Hypothalamus (tissue), 51 donors: ENCODE measurements at places on chromosomes 12 and 14.
A peak's percentile ranks its signal among the peaks of the same experiment; 100 is the strongest.

DNA sequence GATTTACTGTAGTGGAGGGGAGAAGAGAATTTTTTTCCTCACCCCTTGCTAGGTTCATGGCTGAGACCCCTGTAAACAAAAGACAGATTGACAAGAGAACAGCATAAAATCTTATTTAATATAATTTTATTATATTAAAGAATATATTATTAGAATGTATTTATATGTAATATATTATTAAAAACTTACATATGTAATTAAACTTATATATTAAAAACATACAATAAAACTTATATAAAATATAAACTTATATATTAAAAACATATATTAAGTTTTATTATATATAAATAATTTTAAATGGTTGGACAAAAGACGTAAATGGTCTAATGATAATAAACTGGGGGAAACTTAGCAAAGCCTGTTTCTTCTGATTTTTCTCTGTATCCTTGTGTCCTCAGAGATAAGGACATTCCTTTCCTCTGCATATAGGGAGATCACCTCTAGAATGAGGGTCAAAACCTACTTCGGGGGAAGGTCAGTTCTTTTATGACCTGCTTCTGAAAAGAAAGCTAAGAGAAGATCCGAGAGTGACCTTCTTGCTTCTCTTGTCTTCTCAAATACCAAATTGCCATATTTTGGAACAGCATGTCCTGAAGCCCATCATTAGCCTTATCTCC, 8.9 kb upstream of the PPM1H start:
- no peak for DNase-seq

DNA sequence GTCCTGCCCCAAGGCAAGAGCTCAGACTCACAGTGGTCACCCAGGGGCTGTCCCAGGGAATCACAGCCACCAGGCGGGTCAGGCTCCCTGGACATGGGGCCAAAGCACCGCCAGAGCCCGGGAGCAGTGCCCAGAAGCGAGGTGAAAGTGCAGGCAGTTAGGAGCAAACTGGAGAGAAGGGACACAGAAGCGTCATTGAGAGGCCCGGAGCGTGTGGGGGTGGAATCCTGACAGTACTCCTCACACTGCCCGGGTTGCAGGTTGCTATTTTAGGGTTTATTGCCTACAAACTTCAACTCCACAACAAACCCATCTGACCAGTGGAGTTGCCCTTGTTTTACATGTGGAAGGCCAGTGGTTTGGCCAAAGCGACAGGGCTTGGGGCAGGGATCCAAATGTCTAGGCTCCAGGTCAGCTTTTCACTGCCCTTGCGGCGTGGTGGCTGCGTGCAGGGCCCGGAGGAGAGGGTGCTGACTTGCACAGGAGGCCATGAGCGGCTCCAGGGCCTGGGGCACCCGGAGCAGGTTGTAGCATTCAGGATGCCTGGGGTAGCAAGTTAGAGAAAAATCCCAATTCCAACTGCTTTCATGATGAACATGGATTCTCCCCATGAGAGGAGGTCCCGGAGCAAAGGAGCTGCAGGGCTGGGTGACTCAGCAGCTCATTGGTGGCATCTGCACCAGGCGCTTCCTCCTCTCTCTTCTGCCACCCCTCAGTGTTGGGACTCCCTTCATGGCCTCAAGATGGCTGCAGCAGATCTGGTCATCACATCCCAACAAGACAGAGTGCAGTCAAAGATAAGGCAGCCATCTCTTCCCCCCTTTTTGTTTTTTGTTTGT, 112.3 kb upstream of the NCOR2 start:
- no peak for DNase-seq

DNA sequence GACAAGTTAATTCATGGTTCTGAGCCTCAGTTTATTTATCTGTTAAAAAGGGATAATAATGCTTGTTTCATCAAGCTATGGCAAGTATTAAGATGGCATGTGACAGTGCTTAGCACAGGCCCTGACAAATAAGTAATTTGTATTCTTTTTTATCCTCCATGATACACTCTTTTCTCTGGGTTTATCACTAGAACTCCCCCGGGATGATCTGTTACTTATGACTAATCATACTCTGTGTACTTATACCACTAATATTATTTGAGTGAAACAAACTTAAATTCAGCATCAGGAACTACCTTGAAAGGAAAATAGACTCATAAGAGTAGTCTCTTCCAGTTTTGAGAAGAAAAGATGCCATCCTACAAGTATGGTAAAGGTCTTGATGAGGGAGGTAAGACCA, 283.8 kb downstream of the PAWR start:
- no peak for DNase-seq

DNA sequence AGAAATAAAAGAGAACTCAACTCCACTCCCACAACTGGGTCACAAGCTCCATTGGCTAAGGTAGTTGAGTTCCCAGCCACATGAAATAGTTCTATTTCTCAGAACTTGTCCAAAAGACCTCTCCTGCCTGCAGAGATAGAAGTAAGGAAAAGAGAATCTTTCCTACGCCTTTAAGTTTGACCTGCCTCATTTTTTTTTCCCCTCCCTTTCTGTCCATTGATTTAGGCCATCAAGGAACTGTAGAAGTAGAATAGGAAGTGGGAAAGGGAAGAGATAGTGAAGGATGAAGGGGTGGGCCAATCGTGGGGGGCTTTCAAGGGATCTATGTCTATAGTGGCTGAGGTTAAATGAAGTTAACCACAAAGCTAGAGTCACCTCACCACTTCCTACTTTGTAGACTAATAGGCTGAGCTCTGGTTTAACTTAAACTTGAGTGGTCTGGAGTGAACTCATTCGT, 13.9 kb upstream of the NUDT4 start:
- no peak for DNase-seq

- DNase-seq = peak; percentile 65
These were observed 614 bp upstream of the ARF6 start for GRCh38 chr14:49892301-49892635.

- no peak for DNase-seq
These were observed 46.4 kb downstream of the RESF1 start for GRCh38 chr12:32005496-32006125.

GRCh38 chr12:50051101-50051806, 6.1 kb upstream of the ASIC1 start:
- DNase-seq = no peak

DNA sequence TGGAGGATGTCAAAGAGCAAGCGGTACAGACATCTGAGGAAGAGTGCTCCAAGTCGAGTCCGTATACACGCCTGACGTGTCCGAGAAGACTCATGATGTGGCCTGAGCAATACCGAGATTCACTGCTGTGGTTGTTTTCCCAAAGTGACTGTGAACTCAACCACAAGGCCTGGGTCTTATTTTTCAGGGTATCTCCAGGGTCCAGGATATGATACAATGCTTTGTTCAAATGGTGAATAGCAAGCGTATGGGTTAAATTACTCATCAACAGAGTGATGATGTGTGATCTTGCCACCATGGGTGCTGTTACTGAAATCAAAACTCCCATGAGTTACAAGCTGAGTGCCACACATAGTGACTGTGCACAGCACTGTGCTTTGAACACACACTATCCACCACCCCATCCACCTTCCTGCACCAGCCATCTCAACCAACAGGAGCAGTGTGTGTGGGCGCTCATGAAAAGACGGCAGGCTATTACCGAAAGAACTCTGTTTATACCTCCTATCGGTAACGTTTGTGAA, 109.6 kb downstream of the BCAT1 start:
- no peak for DNase-seq

DNA sequence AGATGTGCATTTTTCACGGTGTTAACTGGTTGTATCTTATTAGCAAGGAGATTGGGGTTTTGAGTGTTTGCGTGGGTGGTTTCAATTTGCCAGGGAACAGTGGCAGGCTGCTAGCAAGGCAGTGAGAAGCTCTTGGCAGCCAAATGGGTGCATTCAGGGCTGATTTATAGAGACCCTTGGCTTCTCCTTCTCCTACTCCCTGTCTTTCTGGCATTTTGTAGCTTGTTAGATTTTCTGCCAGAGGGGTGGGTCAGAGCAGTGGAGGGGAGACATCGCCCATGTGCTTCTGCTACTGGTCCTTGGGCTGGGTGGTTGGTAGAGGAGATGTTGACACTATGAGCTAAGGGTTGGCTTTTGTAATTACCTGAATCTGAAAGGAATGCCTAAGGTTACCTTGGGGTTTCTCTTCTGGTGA, 9.6 kb downstream of the CALM1 start:
- no peak for DNase-seq

- DNase-seq = no peak
These were observed 589.5 kb downstream of the NOVA1 start for GRCh38 chr14:26008290-26008689.

- DNase-seq = no peak
These were observed 28.3 kb downstream of the ATF7IP start for GRCh38 chr12:14393751-14394150.

GRCh38 chr14:89407856-89408255, 9.2 kb downstream of the FOXN3 start:
- no peak for DNase-seq

- DNase-seq = no peak
These were observed 7.4 kb upstream of the AMIGO2 start for GRCh38 chr12:47087088-47087688.

- no peak for DNase-seq
These were observed 1.2 kb downstream of the ZNF641 start for GRCh38 chr12:48349471-48349870.

DNA sequence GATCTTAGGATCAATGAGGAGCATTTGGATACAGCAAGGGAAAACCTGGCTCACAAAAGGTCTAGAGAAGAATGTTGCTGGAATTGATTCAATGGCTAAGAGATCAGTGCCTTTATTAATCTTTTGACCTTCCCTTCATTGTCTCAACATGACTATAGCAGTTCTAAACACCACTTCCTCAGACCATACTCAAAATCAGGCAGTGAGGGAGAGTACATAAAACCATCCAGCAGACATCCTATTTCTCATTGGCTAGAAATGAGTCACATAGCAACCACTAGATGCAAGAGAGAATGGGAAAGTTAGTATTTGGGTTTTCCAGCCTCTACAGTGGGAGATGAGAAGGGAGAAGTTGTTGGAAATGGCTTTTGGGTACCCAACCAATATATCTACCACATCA, 151.4 kb upstream of the NUDT4 start:
- no peak for DNase-seq

DNA sequence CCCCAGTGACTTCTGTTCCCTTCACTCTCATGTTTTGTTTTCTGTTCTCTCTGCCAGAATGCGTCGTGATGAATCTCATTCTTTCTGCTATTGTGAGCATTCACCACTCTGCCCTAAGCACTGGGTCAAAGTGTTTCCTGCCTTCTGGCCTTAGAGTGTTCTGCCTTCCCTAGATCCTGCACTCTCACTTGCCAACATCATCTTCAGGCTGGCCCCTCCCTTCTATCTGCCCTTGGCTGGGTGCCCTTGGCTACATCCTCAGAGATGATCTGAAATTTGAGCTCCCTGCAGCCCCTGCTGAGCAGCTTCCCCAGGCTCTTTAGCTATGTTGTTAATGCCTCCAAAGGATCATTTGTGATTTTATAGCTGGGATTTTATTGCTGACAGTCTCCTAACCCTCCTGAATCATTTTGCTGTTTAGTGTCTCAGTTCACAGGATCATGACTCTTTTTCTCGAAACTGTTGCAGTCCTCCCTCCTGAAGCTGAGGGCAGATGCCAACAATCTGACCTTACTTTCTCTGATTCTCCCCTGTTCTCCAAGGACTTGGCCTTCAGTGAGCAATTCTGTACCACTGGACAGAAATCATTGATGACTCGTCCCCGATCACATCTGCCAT, 4.5 kb downstream of the DHRS2 start:
- no peak for DNase-seq

- DNase-seq = no peak
These were observed 887.6 kb upstream of the SEL1L start for GRCh38 chr14:82421286-82421685.

DNA sequence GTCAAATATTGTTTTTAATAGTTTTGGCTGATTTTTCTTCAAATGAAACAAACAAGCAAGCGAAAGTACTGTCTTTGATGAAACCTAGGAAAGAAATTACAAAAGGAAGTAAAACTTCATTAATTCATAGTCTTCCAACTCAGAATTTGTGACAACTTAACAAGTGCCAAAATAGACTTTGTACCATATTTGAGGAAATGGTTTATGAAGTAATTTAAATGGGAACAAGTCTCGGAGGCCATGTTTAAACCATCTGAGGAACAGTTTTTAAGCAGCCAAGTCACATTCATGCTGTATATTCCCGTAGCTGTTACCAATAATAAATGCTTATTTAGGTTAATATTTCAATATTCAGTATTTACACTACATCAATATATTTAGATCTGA, 745 bp upstream of the ARHGDIB start:
- DNase-seq = no peak

DNA sequence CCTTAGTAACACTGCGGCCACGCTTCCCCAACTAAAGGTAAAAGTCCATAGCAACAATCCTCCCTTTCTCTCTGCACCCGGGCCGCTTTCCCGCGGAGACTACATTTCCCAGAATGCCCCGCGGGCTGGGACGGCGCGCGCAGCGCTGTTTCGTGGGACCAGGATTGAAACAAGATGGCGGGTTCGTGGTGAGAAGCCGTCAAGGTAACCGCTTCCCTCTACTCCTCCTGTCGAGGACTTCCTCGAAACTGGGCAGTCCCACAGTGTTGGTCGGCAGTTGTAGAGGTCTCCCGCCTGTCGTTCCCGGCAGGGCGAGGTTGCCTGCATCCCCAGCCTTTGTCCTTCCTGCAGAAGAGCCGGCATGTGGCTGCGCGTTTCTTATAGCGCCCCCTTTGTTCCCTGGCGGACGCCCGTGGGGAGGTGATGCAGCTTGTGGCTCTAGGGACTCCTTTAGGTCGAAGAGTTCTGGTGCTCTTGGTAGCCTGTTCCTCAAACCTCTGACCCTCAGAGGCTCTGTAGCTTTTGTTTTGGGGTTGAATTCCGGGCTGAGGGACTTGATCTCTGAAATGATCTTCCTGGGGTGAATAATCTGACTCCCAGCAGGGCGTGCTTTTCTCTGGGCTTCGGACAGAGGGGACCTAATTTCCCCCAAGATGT, at the start of gene MRPL42:
Gene MRPL42, plus strand, starts transcription at position 164 of the 657 bp plus-strand sequence. CDS start 1,772 bp downstream, outside the sequence.
- peak; percentile 83 for DNase-seq

DNA sequence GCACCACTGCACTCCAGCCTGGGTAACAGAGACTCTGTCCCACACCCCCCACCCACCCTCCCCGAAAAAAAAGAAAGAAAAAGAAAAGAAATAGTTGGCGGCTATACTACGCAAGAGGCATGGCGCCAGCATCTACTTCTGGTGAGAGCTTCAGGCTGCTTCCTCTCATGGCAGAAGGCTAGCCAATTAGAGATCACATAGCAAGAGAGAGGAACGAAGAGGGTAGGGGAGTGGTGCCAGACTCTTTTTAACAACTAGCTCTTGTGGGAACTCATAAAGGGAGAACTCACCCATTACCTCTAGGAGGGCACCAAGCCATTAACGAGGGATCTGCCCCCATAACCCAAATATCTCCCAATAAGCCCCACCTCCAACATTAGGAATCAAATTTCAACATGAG, 6.2 kb downstream of the DENND5B start:
- DNase-seq = no peak

DNA sequence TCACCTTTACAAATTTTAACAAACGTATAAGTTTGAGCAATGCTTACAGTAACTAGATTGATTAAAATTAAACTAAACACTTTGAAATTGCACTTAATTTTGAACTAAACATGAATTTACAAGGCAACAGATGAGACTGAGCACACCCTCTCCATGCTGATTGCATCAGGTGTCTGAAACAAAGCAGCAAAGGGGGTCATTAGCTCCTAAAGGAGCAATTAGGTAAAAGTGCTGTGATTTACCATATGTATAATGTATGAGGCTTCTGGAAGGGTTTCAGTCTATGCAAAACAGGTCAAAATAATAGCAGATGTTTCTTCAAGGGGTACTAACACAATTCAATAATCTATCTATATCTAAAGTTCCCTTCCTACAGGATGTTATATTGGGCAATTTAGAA, 98.8 kb upstream of the LMNTD1 start:
- no peak for DNase-seq
